ENCODE measurements at places on chromosomes 12 and 14.

DNA sequence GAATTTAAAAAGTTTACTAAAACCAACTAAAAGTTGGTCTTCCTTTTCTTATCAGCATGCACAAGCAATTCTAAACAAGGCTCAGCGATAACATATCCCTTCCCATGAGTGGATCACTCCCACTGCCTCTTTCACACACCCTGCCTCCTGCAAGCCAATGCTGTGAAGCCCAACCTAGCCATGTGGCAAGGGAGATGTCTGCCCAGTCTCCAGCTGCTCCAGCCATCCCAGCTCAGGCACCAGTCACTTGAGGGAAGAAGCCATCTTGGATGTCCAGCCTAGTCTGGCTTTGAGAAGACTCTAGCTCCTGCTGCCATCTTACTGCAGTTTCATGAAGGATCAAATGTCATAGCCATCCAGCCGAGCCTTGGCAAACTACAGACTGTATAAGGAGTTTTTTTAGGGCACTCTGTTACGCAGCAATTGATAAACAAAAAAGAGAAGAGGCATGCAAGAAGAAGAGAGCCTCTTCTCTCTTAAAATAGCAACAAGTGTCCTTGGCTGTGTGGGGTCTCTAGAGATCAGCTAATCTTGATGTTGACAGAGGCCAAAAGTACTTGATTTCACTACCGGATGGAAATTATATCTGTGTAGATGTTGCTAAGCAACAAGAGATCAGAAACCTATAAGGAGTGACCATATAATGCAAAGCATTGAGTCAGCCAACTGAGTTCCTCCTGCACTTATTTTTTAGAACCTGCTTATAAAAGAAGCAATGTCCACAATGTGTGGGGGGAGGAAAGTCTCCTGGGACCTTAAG is 108.9 kb downstream of the PTCSC3 start:
- DNase-seq = no peak

GRCh38 chr12:131637986-131638385 is 72.9 kb upstream of the SFSWAP start:
- DNase-seq = no peak

DNA sequence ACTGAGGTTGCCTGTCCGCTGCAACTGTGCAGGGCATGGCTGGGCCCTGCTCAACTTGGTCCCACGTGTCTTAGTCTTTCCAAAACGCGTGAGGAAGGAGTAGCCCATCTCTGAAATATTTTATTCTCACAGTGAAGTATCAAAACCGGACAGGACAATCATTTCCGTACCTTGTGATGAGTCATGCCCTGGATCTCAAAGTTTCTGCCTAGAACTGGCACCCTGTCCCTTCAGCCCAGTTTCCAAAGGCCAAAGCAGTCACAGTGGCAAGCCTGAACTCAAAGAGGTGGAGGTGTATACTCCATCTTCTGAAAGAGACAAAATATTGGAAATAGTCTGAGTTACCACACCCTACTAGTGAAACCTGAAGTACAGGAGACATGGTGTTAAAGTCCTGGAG is 28.5 kb upstream of the SRGAP1 start:
- DNase-seq = no peak

GRCh38 chr14:80615831-80616230 is 325.7 kb downstream of the CEP128 start:
- DNase-seq = no peak

DNA sequence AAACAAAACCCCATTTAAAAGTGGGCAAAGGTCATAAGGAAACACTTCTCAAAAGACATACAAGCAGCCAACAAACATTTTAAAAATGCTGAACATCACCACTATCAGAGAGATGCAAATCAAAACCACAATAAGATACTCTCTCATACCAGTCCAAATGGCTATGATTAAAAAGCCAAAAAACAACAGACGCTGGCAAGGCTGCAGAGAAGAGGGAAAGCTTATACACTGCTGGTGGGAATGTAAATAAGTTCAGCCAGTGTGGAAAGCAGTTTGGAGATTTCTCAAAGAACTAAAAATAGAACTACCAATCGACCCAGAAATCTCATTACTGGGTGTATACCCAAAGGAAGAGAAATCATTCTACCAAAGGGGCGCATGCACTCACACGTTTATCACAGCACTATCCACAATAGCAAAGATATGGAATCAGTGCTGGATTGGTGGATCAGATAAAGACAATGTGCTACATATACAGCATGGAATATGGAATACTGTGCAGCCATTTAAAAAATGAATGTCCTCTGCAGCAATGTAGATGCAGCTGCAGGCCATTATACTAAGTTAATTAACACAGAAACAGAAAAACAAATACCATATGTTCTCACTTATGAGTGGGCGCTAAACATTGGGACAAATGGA is 102.1 kb upstream of the DAAM1 start:
- DNase-seq = no peak

DNA sequence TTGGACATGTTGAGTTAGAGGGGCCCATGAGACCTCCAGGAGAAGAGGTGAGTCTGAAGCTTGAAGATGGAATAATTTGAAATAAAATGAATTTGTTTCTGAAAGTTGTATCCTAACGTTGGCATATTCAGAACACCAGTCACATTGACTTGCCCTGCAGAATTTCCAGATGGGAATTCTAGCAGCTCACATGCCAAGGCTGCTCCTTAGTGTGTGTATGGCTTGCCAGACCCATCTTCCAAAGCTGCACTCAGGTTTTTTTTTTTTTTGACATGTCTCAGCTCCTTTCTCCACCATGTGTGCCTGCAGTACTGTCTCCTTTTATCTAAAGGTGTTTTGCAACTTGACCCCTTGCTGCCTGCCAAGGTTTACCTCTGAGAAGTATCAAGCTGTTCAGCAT is 261.9 kb downstream of the NRXN3 start:
- DNase-seq = no peak

GRCh38 chr14:67385120-67385519 is 25.0 kb downstream of the EIF2S1 start:
- no peak for DNase-seq

- DNase-seq = no peak
Observed at GRCh38 chr14:34219661-34220377, 242.2 kb downstream of the SPTSSA start.

DNA sequence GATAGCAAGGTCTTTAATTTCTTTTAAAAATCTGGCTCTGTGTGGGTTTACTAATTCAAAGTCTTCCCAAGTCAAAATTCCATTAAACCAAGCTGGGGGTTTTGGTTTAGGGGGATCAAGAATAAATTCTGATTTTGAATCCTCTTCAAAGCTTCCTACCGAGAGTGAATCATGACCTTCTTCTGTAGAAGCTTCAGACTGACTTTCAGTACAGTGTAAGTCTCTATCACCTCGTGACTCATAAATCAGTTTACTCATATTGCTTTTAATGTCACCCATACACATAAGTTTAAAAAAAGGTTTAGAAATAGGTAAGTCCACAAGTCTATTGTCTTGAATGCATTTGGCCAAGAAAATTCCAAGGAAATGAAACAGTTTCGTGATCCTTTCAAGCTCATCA is 80.6 kb upstream of the STRN3 start:
- DNase-seq = no peak

DNA sequence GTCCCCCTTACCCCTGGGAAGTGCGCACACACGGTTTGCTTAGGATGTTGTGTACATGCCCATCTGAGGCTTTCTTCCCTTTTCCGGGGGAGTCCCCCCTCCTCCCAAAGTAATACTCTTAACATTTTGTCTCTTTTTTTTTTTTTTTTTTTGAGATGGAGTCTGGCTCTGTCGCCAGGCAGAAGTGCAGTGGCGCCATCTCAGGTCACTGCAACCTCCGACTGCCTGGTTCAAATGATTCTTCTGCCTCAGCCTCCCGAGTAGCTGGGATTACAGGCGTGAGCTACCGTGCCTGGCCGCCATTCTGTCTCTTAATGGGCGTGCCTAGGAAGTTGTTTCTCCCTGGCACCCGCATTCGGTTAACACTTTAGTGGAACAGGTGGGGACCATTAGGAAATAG is 4.5 kb upstream of the GMFB start:
- DNase-seq = peak; percentile 30

DNA sequence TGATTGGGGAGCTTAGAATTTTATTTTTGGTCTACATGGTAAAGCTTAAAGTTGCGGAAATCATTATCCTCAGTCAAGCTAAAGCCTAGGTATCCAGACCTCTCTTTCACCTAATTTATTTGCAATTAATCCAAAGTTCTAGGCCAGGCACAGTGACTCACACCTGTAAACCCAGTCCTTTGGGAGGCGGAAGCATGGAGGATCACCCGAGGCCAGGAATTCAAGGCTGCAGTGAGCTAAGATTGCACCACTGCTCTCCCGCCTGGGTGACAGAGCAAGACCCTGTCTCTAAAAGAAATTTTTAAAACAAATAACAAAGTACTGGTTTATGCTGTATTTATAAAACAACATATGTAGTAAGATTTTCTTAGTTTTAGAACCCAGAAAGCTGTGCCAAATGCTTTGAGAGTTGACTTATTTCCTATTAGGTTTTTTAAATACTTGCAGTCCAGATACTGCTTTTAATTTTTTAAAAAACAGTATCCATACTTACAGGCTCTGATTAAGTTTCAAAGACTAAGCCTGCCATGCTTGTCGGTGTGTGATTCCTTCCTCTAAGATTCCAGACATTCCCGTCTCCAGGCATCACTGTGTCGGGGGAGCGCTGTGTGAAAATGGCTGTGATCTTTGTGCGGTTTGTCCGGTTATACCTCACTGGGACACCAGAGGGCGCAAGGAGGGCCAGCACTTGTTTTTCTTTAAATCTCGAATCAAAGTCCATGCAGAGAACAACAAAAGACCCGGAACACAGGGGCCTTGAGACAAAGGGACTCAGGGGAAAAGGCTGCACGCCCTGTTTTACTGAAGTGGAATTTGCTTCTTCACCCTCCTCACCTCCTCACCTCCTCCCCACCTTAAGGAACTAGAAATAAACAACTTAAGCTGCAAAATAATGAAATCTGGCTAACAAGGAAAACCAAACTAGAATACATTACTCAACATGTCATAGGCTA is 24.6 kb upstream of the TMPO start:
- peak; percentile 88 for DNase-seq

DNA sequence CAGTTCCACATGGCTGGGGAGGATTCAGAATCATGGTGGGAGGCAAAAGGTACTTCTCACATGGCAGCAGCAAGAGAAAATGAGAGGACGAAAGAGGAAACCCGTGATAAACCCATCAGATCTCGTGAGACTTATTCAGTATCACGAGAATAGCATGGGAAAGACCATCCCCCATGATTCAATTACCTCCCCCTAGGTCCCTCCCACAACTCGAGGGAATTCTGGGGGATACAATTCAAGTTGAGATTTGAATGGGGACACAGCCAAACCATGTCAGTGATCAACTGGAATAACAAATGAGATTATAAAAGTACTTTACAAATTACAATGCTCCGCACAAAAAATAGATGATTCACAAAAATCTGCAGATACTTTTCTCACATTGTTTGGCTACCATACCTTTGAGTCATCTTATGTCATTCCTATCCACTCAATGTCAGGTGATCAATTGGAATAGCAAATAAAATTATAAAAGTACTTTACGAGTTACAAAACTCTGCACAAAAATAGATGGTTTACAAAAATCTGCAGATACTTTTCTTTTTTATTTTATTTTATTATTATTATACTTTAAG is 338.9 kb downstream of the C12orf50 start:
- no peak for DNase-seq

- DNase-seq = no peak
Observed at GRCh38 chr12:55074806-55075205, 51.4 kb upstream of the OR9K2 start.

- DNase-seq = no peak
Observed at GRCh38 chr12:40117818-40118217, 11.9 kb upstream of the SLC2A13 start.

DNA sequence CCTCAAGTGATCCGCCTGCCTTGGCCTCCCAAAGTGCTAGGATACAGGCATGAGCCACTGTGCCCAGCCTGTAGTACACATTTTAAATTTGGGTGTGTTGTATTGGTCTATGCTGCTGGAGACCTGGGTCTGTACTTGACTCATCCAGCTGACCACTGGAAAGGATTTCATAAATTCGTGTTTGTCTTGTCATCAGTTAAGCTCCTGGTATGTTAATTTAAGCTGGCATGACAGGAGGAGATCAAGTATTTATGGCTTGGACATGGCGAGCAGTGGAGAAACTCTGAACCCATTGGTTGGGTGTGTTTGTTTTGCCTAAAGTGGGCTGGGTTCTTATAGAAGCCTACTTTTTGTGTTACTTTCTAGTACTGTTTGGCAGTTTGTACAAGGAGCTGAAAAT is 24.2 kb downstream of the YY1 start:
- no peak for DNase-seq

- DNase-seq = no peak
Observed at GRCh38 chr14:50008562-50008961, 107.8 kb downstream of the VCPKMT start.

GRCh38 chr14:51310505-51310944 is 70.5 kb downstream of the TMX1 start:
- DNase-seq = no peak

DNA sequence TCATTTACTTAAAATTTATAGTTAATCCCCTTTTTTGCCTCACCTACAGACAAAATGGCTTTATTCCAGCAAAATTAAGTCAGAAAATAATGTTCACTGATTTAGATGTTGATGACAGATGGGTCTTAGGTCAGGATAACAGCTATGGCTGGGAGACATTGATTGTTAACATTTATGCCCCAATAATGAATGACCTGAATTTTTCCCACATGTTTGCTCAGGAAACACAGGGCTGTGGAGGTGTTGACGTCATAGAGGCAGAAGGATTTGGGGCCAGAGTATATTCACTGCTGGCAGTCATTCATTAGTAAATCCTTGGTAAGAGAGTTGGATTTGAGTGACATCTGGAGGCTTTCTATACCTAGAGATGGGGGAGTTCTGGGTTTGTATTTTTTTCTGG is 121.3 kb downstream of the PDE3A start:
- DNase-seq = no peak

GRCh38 chr12:110746550-110746949 is 3.9 kb upstream of the PPP1CC start:
- no peak for DNase-seq

DNA sequence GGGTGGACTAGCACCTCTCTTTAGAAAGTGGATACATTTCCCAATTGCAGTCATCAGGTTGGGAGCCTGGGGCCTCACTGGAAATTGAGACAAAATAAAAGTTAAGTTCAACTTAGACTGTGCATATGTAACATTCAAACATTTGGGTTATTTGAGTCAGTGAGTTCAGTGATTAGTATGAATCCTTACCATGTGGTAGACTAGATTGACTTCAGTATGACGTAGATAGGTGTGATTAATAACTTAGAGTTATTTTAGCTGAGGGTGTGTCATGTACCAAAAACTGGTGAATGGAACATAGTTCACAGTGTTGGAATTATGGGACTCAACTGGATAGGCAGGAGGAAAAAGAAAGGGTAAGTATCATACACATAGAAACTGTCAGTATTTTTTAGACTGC is 8.0 kb upstream of the SSTR1 start:
- no peak for DNase-seq

GRCh38 chr14:85788470-85789233 is 258.7 kb downstream of the FLRT2 start:
- no peak for DNase-seq

GRCh38 chr12:5479761-5480160 is 47.9 kb downstream of the NTF3 start:
- DNase-seq = no peak

Data from WERI-Rb-1 (cell line).